Forelimb muscle (tissue), 1 donor: ENCODE measurements at places on chromosomes 3 and 15. TPM values are rescaled to one million over a fixed set of nuclear protein-coding genes. Genes with fewer than 3 reads are reported as not detected.

TIPIN gene
- polyA plus RNA-seq, result 12.0 TPM

SLC9A9 gene
- 10.0 TPM for polyA plus RNA-seq

DNA sequence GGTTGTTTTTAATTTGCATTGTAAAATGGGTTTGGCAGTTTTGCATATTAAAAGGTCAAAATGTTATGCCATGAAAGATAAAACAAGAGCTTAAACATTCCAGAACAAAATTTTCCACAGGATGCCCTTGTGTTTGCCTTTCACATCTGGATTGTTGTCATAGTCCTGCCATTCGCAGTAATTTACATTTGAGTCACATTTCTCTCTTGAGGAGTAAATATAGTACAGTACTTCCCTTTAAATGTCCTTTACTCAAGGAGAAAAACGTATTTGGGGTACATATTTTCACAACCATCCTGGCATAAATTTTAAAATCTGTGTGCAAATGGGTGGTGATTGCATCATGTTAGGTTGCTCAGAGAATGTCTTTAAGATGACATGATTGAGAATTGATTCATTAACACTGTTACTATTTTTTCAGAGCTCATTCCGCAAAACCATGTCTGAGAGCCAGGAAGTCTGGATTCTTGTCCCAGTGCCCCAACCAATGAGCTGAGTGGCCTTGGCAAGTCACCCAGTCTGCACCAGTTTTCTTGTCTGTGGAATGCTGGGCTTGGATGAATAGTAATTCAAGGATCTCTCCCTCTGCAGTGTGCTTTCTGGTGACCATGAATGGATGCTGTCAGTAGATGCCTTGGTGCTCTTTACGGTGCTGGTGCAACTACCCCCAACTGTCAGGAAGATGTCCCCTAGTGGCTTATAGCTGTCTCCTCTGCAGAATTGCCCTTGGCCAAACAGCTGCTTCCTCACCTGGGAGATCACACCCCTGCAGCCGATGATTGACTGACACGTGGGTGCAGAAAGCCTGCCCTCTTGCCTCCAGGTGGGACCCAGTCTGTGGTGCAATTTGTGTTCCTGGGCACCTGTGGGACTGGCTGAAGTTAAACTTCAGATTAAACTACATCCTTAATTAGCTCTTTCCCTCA lies 43.0 kb downstream of the ABHD5 start:
- no peak for DNase-seq

- DNase-seq, result no peak
Measured at GRCh38 chr3:22569570-22569969, 633.6 kb upstream of the UBE2E2 start.

DNA sequence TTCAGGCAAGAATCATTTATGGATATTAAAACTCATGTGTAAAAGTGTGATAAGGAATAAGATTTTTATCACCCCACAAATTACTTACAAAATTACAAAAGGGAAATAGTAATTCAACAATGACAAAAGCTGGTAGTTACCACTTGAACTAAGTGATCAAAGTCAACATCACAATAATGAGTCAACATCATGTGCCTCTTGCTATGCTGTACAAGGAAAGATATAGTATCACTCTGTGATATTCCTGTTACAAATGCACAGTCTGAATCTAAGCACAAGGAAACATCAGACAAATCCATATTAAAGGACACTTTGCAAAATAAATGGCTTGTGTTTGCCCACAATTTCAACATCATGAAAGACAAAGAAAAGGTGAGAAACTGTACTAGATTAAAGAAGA lies 90.5 kb upstream of the PLCL2 start:
- no peak for DNase-seq

- no peak for DNase-seq
Measured at GRCh38 chr3:154428286-154429206, 1.4 kb downstream of the GPR149 start.

DNA sequence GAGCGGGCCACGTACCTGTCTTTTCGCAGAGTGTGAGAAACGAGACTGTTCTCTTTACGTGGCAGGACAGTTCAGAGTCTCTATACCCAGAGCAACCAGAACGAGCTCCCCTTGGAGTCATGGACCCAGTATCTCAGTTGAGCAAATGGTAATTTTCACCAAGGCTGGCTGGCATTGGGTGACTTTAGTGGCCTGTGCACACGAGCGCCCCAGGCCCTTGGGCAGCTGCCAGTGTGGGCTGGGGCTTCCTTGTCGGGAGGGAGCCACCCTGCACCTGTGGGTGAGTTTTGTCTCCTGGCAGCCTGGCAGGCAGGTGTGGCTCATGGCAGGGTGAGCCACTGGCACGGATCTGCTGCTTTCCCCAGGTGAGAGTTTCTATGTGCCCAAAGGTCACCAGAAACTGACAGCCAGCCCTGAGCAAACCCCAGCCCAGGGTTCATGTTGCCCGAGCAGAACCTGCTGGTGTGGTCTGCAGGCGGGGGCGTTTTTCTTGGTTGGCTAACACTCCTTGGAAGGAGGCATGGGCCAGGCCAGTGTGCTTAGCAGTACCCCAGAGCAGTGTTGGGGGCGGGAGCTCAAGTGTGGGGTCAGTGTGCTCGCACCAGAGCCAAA lies 135.0 kb downstream of the TJP1 start:
- no peak for DNase-seq

TGM5 gene
- 0.16 TPM for polyA plus RNA-seq

DNA sequence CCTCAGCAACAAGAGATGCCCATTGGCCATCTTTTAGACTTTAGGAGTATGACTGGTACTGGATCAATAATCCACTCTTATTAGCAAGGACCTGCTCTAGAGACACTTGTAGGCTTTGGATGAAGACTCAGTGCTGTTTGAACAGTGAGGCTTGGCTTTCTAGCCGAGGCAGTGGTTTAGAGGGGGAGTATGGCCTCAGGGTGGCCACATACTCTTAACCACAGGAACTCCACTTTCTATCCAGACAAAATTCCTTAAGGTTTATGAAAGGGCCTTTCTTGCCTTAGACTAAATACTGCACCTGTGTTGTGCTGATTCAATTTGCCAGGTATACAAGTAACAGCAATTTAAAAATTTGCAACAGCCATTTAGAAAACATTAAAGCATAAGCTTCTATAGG lies 1046.3 kb downstream of the DIPK2A start:
- DNase-seq, result no peak

GRCh38 chr15:59105854-59106253 lies 908 bp downstream of the CCNB2 start:
- DNase-seq, result no peak

DNA sequence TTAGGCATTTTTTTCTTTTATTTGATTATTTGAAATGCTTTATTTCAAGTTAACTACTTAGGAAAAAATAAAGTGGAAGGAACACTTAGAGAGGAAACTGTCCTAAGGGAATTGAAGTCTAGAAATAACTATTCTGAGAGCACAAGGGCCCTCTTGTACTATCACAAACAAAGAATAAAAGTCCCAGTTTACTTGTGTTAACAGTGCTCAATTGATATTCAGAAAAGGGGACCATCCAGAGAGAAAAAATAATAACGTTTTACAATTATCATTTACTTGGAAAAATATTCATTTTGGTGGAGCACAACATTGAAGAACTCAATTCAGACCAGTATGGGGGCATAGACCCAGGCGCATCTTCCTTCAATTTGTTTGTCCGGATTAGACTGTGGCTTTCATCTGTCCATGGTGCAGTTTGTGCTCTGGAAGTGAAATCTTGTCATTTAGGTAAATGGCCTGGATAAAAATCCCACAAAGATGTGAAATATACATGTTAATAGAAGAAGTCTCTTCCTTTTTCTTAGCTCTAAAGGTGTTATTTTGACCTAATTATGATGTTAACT lies 54.5 kb upstream of the SAMMSON start:
- DNase-seq, result no peak

DNA sequence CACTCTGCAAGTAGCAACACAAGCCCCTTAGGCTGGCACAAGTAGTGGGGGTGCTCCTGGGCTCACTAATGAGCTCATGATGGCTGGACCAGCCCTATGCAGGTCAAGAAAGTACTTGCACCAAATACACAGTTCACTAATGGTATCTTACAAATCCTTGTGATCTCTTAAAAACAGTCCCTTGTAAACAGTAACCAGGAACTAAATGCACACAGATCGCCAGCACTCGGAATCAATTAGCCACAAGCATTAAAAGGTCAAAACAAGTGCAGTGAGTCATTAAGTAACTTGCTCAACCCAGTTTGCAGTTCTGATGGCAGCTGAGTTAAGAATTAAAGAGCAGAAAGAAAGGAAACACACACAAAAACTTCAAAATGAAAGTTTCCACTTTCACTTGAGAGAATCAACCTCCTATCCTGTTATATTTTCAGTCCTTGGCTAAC lies 43.2 kb downstream of the ARHGEF3 start:
- no peak for DNase-seq

GRCh38 chr3:169940470-169941181 lies 26.0 kb upstream of the SEC62 start:
- DNase-seq, result no peak
